ENCODE measurements at places on chromosomes 16 and 17. TPM values are rescaled to one million over a fixed set of nuclear protein-coding genes. Genes with fewer than 3 reads are reported as not detected.

The CSF3 gene
- total RNA-seq: not detected

GRCh38 chr16:66857437-66857836, 13.2 kb downstream of the CA7 start:
- H3K4me1 ChIP-seq: peaks cover 14% of the 10 kb centered on the region
- H3K27ac ChIP-seq: no peak overlapping the region
- H3K4me3 ChIP-seq: no peak overlapping the region
- DNase-seq: no peak
- H3K36me3 ChIP-seq: no peaks in the 10 kb centered on the region

The MOSMO gene
- total RNA-seq: 9.7 TPM

The CACNG3 gene
- total RNA-seq: not detected

- no peak for DNase-seq
- no peak overlapping the region for H3K4me3 ChIP-seq
- H3K27ac ChIP-seq: no peak overlapping the region
- peaks cover 1% of the 10 kb centered on the region for H3K36me3 ChIP-seq
- H3K4me1 ChIP-seq: peaks cover 16% of the 10 kb centered on the region
Measured at GRCh38 chr17:78946631-78947030, 21.4 kb upstream of the TIMP2 start.

GRCh38 chr16:20704281-20704680, 6.8 kb upstream of the ACSM1 start:
- no peak overlapping the region for H3K4me3 ChIP-seq
- peaks cover 5% of the 10 kb centered on the region for H3K4me1 ChIP-seq
- peaks cover 8% of the 10 kb centered on the region for H3K27me3 ChIP-seq

The PRSS53 gene
- total RNA-seq: 7.0 TPM

The KRT27 gene
- total RNA-seq: not detected

The NUP85 gene
- total RNA-seq: 63.9 TPM

GRCh38 chr16:49998991-49999390, 26.0 kb upstream of the CNEP1R1 start:
- peaks cover 20% of the 10 kb centered on the region for H3K27me3 ChIP-seq
- no peaks in the 10 kb centered on the region for H3K4me1 ChIP-seq
- DNase-seq: no peak
- no peak overlapping the region for H3K27ac ChIP-seq
- H3K4me3 ChIP-seq: no peak overlapping the region
- H3K36me3 ChIP-seq: no peaks in the 10 kb centered on the region

- peak overlapping the region; percentile 27 for H3K27ac ChIP-seq
- H3K36me3 ChIP-seq: peaks cover 33% of the 10 kb centered on the region
- no peak for DNase-seq
- H3K4me3 ChIP-seq: no peak overlapping the region
- no peaks in the 10 kb centered on the region for H3K27me3 ChIP-seq
Measured at GRCh38 chr16:11736903-11737302, 5.8 kb downstream of the TXNDC11 start.

The NOD2 gene
- total RNA-seq: 0.07 TPM

The TPSAB1 gene
- not detected for total RNA-seq

DNA sequence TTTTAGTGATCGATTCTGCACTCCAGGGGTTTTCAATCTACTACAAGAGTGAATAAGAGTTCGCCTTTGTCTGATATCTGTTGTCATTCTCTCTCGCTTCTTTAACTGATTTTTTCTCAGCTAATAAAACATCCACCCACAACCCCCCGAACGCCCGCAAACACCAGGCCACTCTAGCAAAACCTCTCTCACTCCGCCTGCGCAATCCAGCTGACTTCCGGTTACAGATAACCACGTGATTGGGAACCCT, 338 bp upstream of the RPL19 start:
- peak overlapping the region; percentile 98 for H3K4me3 ChIP-seq
- no peak for DNase-seq
- H3K36me3 ChIP-seq: peaks cover 33% of the 10 kb centered on the region
- H3K27me3 ChIP-seq: no peaks in the 10 kb centered on the region
- H3K4me1 ChIP-seq: peaks cover 64% of the 10 kb centered on the region

All from chondrocyte (in vitro differentiated cells).